ENCODE measurements at places on chromosomes 7 and 10.

- DNase-seq: no peak
Measured at GRCh38 chr10:124402273-124402672, 16.4 kb downstream of the OAT start.

- DNase-seq: no peak
Measured at GRCh38 chr7:149007611-149008010, 20.7 kb downstream of the PDIA4 start.

- peak; percentile 37 for DNase-seq
Measured at GRCh38 chr10:3482200-3482993, 302.6 kb downstream of the KLF6 start.

DNA sequence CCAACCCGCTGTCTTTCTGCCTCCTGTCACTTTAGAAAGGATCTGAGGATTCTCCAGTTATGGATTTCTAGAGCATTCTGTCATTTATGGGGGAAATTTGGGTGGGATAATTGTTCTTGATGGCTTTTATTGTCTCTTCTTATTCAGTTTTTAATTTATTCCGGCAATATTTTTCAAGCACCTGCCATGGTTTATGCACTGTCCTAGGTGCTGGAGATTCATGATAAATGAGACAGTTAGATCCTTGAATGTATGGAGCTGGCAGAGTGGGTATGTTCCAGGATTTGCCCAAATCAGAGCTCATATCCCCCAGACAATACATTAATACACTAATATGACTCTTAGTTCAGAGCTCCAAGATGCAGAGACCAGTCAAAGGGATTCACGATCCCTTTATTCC lies 146.8 kb upstream of the PRKCQ start:
- DNase-seq: no peak

DNA sequence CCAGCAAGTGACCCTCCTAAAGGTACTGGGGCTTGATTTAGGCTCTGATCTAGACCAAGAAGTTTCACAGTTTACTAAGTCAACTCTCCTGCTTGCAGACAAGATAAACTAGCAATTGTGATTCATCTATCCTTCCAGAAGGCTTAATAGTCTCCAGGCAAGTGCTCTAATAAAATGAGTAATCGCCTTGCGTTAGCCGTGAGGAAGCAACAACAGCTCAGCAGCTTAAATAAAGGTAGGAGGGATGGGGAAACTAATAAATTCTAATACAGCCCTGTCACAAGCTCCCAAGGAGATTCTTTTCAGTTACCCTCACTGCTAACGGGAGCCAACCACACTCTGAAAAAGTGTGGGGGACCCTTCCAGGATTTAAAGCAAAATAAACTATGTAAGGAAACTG lies 48.4 kb downstream of the FRMD4A start:
- DNase-seq: no peak

- no peak for DNase-seq
Measured at GRCh38 chr7:2944739-2945138, 98.9 kb downstream of the CARD11 start.

DNA sequence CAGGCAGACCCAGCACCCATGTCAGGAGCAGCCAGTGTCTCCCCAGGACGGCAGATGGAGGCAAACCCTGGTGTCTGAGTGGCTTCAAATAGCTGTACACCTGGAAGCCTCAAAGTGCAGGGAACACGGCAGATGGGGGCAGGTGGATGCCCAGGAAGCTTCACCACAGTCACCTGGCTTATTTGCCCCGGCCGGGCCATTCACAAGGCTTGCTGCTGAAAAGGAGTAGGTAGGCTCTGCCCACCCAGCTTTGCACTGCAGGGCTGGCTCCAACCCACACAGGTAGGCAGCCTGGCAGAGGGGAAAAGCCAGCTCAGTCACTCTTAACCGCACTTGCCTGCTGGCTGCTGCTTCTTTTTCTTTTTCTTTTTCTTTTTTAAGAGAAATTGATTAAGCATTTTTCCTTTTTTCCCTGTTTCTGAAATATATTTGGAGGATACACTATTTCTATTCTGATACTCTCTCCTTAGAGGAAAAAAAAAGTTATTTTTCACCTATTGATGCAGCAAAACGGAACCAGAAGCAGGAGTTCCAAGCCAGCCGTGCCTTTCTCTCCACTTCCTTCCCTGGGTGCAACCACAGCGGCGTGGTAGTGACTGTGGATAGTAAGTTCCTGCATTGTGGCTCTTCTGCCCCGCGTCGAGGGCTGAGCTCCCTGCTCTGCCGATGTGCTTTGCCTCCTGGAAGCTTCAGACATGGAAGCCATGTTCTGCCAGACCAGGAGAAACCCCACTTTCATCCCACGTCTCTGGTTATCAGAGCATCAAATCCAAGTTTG lies 118.3 kb downstream of the KLF6 start:
- peak; percentile 49 for DNase-seq

DNA sequence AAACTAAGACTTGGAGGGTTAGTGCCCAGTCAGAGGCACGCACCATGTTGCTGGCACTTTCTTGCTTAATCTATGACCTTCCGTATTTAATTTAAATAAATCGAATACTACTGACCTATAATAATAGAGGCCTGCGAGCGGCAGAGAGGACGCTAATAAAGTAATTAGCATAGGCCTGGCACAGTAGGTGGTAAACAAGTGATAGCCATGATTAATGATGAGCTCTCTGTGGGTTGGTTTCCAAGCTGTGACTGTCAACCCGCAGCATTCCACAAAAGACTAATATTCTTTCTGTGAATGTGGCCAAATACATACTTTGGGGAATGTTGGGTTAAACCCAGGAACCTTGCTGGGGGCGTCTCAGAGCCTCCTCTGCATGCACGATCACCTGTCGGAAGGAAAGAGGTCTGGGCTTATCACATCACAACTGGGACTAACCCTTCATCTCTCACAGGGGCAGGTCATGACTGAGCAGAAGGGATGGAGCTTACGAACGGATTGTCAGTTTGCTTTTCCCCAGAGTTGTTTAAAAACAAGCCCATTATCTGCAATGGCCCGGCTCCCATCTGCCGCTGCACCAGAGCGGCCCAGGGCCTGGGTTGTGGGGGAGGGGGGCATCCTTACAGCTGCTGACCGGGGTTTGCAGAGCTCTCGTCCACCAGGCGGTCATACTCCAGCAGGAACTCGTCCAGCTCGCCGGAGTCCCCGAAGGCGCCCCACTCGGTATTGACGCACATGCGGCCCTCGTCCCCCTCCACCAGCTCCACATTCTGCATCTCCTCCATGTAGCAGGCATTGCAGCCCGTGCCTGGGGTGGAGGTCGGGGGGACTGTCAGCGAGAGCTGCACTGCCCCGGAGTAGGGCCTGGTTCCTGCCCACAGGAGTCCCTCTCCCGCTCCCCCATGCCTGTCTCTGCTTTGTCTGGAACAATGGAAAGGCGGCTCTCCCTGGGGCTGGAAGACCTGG lies 6.2 kb upstream of the MYL7 start:
- DNase-seq: no peak

GRCh38 chr7:57199252-57199651 lies 67.0 kb upstream of the ZNF479 start:
- no peak for DNase-seq

DNA sequence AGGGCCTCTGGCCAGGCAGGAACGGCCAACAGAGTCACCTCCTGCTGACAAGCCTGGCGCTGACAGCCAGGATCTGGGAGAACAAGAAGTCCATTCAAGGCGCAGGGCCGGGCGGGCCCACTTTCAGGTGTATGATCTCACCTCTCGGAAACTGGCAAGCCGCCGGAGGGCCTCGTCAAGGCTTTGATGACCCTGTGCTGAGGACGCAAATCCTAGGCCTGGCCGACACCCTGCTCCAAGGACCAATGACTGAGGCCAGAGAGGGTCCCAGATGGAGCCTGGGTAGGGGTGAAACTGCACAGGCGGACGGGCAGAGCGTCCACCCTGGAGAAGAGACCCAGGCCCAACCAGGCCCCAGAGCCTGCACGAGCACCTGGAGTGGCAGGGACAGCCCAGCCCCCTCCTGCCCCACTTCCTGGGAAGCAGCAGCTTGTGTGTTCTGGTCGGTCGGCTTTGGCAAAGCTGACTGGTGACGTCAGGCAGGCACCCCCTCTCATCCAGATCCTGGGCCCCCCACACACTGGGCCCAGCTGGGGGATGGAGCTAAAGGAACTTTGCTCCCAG lies 30.6 kb downstream of the MYL10 start:
- no peak for DNase-seq

- DNase-seq: no peak
Measured at GRCh38 chr7:16891338-16891737, 9.6 kb upstream of the AGR3 start.

GRCh38 chr7:47506382-47507339 lies 75.2 kb downstream of the TNS3 start:
- DNase-seq: no peak

- DNase-seq: no peak
Measured at GRCh38 chr7:93958651-93959050, 37.1 kb downstream of the GNG11 start.

- DNase-seq: no peak
Measured at GRCh38 chr10:44054046-44054445, 330.9 kb downstream of the CXCL12 start.

DNA sequence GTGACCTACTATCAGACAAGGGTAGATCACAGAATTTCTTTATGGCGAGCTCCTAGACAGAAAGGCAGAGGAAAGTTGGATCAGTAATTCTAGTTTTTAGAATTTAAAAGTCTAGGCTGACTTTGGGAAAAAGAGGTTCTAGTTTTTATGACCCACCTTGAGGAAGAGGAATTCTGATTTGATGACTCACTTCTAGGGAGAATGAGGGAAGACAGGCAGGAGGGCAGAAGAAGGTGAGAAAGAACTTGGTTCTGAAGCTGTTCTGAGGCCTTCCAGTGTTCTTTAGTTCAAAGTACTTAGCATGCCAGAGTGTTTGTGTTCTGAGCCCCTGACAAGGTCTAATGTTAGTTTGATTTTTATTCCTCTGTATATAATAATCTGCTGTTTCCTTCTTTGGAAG lies 97.2 kb downstream of the PODXL start:
- DNase-seq: no peak

Data from CD4-positive, alpha-beta T cell treated with Interleukin-15 for 1 hour (primary cell).